ENCODE measurements at places on chromosomes 5 and 9.
A peak's percentile ranks its signal among the peaks of the same experiment; 100 is the strongest.

DNA sequence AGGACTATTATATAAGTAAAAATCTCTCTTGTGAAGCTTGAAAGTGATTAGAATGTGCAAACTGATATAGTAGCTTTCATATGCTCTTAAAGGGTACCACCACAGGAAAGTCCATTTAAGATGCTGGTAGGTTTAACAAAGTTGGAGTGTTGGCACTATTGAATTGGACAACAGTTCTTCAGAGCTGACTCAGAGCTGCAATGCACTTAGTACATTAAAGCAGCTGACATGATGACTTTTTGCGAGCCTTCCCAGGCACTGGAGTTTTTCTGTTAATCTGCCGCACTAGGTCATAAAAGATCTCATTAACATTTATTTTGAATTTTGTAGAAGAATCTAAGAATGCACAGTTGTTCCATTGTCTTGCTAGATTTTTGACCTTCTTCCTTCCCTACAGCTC, 243.8 kb downstream of the ADAMTSL1 start:
- DNase-seq = peak; percentile 35

DNA sequence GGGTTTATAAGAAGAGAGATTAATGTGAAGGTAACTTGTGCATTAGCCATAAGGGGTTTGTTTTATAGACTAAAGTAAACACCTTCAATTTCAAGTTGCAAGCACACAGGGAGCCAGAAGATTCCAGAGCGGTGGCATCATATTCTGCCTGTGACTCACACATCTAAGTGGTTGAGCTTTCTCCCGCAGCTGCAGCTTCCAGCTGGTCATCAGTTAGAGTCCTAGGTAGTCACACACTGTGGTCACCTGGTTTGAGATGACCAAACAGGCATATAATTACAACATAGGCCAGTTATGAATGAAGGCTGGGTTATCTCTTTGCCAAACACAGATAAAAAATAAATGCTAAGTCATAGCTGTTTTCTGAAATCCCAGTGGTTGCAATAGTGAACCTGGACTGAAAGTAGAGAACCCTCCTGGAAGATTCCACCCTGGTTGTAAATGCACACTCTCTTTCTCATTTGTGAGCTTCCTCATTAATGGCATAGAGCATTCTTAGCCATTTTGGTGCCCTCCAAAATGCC, 171.3 kb downstream of the GDNF start:
- DNase-seq = peak; percentile 97

GRCh38 chr5:68848091-68848490, 245.7 kb upstream of the SLC30A5 start:
- peak; percentile 26 for DNase-seq

GRCh38 chr9:93126151-93126781, 7.8 kb downstream of the NINJ1 start:
- DNase-seq = no peak

- no peak for DNase-seq
Observed at GRCh38 chr9:117886616-117887015, 182.4 kb downstream of the TLR4 start.

- DNase-seq = peak; percentile 66
Observed at GRCh38 chr5:174825587-174825986, 101.2 kb downstream of the MSX2 start.

DNA sequence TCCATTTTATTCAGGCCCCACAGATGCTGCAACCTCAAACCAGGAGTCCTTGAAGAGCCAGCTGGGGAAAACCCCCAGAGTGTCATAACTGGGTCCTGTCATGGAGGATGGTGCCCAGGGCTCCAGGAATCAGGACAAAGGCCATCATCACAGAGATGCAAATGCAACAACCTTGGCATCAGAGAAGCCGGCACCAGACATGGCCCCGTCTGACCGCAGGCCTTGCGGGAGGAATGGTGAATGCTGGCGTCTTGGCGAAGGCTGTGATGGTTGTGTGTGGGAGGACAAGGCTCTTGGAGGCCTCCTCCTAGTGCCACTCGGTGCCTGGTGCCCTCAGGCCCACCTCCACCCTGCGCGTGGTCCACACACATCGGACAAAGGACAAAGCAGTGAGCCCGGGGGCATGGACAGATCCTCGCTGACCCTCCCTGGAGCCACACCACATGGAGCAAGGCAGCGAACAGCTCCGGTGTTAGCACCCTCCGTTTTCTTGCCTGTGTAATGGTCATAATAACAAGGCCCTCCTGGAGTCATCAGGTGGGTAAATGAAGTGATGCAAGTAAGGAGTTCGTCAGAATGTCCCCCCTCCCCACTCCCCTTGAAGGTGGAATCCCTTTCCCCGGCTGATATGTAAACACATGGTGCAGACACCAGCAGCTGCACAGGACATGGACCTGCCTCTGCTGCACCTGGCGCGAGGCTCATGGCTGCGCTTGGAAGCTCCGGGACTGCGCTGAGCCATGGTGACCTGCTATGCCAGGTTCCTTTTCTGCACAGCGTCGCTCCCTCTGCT, 380.7 kb downstream of the IRX2 start:
- no peak for DNase-seq

DNA sequence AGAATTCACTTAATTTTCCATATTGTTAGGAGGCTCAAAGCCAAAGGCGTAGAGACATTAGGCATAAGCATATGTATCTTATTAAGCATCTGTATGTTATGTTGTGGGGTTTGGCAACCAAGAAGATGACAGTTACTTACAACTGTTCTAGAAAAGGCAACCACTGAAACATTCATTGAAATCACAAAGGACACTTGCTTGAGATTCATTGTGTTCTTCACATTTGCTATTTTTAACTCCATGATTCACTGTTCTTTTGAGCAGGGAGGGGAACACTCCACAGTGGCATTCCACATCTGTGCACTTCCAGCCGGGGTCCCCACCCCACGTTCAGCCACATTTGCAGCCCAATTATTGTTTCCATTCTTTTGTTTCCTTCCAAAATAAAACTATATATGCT, 107.1 kb downstream of the PALM2AKAP2 start:
- DNase-seq = peak; percentile 39

DNA sequence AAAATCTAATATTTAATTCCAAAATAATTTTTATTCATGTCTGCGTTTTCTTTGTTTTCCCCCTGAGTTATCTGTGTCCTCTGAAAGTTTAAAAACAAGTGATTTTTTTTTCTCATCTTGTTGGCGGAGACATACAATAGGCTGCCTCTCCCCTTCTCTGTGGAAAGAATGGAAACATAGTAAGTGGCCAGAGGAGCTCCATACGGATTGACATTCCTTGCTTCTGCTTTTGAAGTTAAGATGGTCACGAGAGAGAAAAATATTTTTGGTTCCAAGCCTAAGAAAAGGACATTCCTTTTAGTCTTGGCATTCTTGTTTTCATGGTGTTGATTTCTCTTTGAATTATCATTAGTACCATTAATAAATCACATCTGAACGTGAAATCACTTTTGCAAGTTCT, 28.3 kb downstream of the ZNF462 start:
- DNase-seq = no peak

DNA sequence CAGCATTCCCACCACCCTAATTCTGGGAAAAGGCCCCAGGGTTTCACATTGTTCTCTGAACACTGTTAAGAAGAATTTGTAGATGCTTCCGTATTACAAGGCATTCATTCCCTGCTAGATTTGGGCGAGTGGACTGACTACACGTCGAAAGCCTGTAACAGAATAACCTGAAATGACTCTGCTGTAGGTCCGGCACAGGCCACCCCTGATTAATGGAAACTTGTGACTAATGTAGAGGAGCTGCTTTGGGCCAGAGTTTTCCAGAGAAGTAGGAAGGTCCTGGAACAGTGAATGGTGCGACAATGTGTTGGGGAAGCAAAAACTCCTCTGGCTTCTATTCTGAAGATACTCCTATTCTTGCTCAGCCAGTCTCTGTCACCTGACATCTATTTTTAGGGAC, 87.6 kb downstream of the NR3C1 start:
- DNase-seq = no peak

- DNase-seq = peak; percentile 41
Observed at GRCh38 chr5:68845131-68845530, 248.7 kb upstream of the SLC30A5 start.

- no peak for DNase-seq
Observed at GRCh38 chr9:70106571-70106970, 62.9 kb downstream of the MAMDC2 start.

GRCh38 chr5:108858959-108859358, 111.3 kb downstream of the FER start:
- DNase-seq = no peak

DNA sequence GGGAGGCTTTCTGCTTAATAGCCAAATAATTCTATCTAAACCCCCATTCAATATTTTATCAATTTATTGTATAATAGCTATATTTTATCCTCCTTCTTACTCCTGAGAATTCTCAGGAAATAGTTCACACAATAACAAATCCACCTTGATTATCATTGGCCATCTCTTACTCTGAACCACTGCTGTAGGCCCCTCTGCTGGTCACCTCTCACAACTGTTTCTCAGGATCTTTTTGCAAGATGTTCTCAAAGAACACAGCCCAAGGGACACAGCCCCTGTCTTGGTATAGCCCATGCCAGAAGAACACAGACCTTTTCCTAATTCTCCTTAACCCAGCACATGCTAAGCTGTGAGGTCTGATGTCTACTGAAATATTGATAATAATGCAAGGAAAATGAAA, 74.9 kb upstream of the HTR4 start:
- peak; percentile 33 for DNase-seq

DNA sequence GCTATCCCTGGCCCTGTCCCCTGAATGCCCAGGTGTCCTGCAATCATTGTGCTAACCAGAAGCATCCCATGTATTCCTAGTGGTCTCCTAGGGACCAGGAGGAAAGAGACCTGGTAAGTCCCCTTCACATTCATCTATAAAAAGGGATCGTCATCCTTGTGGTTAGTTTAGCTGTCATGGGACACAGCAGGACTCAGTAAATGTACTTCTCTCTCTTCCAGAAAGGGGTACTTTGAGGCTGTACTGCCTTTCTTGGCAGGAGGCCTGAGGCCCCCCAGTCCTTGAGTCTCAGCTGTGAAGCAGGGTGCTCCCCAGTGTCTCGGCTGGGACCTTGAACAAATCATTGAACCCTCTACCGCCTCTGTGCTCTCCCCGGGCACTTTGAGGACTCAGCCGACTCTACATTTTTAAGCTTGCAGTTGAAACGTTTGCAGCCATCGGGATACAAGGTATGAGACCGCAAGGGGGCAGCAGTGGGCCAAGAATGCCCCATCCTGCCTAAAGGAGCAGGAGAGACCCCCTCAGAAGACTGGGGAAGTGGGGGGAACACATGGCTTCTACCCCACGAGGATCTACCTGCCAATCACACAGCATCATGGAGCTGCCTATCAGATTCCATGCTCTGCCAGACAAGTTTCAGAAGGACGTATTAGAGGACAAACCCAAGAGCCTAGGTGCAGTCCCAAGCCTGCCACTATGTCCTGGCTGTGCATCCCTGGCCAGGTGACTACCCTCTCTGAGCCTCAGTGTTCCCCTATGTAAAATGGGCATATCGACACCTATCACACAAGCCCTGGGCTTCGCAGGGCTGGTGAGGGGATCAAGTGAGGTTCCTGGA, 2.4 kb upstream of the PHYKPL start:
- peak; percentile 75 for DNase-seq

DNA sequence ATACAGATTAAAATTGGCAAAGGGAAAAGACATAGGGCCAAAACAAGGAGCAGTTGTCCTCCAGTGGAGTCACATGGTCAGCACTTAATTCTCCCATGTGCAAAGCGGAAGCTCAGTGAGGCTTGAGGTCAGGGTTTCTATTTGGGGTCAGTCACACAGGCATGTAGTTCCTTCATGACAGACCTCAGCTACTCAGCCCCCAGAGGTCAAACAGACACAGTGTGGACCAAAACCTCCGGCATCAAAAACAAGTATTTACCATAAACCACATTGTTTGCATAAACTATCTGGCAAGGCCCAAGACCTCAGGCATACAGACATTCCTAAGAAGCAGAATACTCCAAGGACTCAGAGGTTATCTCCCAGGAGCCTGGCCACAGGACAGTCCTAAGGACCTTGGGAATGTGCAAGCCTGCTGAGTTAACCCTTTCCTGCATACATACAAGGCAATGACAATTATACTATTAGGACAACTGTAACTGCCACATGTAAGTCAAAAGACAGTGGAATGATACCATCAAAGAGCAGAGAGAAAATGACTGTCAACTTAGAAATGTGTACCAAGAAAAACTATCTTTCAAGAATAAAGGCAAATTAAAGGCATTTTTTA, 28.7 kb upstream of the FNIP1 start:
- peak; percentile 13 for DNase-seq

DNA sequence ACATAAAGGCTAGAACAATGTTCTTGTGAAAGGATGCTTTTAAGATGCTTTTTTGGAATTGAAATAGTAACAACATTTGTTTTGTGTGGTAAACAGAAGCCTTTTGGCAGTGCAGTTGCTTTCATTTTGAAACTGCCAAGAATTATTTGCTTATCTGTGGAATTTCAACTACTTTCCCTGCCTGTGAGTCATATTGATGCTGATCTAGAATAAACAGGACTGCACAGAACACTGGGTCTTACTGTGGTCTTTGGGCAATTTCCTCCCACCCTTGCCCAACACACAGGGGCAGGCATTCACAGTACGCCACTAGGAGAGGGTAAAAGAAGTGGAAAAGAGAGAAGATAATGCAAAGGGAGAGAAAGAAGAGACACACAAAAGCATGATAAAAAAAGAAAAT, 483.7 kb downstream of the ELAVL2 start:
- DNase-seq = peak; percentile 70

DNA sequence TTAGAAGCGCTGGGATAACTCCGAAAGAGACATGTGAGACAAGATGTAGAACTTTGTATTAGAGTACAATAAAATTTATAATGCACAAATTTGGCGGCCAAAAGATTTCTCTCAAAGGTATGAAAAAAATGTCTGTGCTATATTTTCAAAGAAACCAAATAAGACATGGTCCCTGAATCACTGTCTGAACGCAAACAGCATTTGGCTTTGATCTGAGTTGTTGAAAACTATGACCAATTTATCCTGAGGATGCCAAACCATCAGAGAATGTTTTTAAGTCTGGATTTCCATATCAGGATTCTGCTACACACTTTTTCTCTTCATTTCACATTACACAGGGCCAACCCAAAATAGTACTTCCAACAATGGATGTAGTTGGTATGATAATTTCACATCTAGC, 9.9 kb upstream of the GLIS3 start:
- DNase-seq = no peak

DNA sequence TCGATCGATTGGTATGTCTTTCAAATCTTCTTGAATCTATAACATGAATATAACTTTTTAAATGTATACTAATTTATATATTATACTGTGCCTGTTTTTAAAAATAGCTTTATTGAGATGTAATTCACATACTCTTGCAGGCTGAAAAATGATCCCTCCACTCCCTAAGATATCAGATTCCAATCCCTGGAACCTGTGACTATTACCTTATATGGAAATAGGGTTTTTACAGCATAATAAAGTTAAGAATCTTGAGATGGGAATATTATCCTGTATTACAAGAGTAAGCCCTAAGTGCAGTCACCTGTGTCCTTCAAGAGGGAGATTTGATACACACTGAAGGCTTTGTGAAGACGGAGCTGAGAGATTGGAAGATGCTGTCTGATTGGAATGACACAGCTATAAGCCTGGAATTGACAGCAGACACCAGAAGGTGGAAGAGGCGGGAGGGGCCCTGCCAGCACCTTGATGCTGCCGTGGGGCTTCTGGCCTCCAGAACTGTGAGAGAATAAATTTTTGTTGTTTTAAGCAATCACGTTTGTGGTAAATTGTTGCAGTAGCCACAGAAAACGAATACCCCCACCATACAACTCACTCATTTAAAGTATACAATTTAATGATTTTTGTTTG, 161.3 kb downstream of the RMI1 start:
- no peak for DNase-seq

GRCh38 chr5:176438959-176439757, 9.0 kb upstream of the FAF2 start:
- DNase-seq = peak; percentile 74
